Activated T-cell treated with anti-CD3 and anti-CD28 coated beads, Interleukin-2, amount 50 U/mL, for 72 hours (primary cell): ENCODE measurements at places on chromosomes 7 and 10. TPM values are rescaled to one million over a fixed set of nuclear protein-coding genes. Genes with fewer than 3 reads are reported as not detected.

- no peak for DNase-seq
- H3K27ac ChIP-seq, result no peak overlapping the region
- peaks cover 10% of the 10 kb centered on the region for H3K4me1 ChIP-seq
- H3K36me3 ChIP-seq, result no peaks in the 10 kb centered on the region
Observed at GRCh38 chr10:28631896-28632583, 45.3 kb upstream of the BAMBI start.

- peaks cover 13% of the 10 kb centered on the region for H3K4me1 ChIP-seq
- peaks cover 58% of the 10 kb centered on the region for H3K27me3 ChIP-seq
- H3K4me3 ChIP-seq, result peak overlapping the region; percentile 79
- no peaks in the 10 kb centered on the region for H3K36me3 ChIP-seq
Observed at GRCh38 chr7:140640060-140640637, 464 bp downstream of the DENND2A start.

The CBX3 gene
- 201 TPM for total RNA-seq

DNA sequence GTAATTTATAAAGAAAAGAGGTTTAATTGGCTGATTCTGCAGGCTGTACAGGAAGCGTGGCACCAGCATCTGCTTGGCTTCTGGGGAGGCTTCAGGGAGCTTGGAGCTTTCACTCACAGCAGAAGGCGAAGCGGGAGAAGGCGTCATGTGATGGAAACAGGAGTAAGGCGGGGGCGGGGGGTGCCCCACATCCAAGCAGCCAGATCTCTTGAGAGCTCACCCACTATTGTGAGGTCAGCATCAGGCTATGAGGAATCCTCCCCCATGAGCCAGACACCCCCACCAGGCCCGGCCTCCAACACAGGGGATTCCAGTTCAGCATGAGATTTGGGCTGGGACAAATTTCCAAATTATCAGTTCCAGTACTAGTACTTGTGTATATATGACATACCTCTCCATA is 46.2 kb downstream of the WDR37 start:
- no peak overlapping the region for H3K27ac ChIP-seq
- no peak overlapping the region for H3K4me3 ChIP-seq
- no peak for DNase-seq
- H3K27me3 ChIP-seq, result no peaks in the 10 kb centered on the region

The CALML3 gene
- total RNA-seq, result not detected

The CALHM3 gene
- not detected for total RNA-seq
